Umbilical cord (tissue), 2 donors: ENCODE measurements at places on chromosomes 5 and 9. TPM values are rescaled to one million over a fixed set of nuclear protein-coding genes. Genes with fewer than 3 reads are reported as not detected.

DNA sequence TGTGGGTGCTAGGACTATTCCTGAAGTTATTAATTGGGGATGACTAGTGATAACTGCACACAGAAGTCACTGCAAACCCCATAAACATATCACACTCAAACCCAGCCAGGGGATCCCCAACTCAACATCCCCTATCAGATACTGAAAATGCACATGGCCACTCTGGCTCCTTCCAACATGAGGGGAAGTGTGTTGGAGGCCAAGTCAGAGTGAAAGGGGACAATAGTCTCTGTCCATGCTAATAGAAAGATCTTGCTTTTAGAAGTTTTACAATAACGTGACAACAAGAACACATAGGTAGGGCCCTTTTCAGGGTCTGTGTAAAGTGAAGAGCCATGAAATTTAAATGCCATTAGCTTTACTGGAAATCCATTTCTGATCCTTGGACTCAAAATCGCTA lies 98.8 kb upstream of the SEMA6A start:
- no peak for DNase-seq

Gene GBGT1
- total RNA-seq, result 18.3 TPM

Gene F2RL1
- 3.9 TPM for total RNA-seq

DNA sequence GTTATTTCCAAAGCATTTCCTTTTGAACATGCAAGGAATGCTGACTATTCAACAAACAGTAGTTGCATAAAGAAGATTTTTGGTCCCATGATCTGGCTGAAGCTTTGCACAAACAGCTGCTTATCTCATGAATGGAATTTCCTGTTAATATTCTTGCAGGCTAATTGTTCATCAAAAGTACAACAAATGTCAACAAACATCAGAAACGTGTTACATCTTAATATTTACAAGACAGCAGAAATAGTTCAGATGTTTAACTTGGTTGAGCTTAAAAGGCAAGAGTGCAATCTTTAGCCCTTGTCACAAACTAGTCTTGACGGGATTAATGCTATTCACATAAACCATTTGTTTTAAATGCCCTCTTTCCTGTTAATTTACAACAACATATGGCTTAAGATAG lies 47.9 kb upstream of the BASP1 start:
- peak; percentile 71 for DNase-seq

GRCh38 chr9:92350740-92351133 lies 25.0 kb downstream of the CENPP start:
- DNase-seq, result no peak

Gene CA9
- total RNA-seq, result 13.0 TPM

DNA sequence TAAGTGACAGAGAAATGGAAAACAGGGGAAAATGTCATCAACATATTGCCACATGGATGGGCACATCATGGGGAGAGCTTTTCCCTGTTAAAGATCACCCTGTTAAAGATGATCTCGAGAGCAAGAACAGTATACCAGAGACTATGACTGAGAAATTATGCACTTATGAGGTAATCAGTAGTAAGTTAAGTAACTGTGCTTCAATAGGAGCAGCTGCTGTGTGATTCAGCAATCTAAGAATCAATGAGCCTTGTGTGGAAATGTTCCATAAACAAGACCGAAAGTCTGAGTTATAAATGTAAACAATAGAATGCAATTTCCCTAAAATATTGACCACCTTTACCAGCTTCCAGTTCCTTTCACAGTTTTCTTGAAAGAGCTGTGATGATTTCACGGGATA lies 582.3 kb downstream of the CAAP1 start:
- no peak for DNase-seq

DNA sequence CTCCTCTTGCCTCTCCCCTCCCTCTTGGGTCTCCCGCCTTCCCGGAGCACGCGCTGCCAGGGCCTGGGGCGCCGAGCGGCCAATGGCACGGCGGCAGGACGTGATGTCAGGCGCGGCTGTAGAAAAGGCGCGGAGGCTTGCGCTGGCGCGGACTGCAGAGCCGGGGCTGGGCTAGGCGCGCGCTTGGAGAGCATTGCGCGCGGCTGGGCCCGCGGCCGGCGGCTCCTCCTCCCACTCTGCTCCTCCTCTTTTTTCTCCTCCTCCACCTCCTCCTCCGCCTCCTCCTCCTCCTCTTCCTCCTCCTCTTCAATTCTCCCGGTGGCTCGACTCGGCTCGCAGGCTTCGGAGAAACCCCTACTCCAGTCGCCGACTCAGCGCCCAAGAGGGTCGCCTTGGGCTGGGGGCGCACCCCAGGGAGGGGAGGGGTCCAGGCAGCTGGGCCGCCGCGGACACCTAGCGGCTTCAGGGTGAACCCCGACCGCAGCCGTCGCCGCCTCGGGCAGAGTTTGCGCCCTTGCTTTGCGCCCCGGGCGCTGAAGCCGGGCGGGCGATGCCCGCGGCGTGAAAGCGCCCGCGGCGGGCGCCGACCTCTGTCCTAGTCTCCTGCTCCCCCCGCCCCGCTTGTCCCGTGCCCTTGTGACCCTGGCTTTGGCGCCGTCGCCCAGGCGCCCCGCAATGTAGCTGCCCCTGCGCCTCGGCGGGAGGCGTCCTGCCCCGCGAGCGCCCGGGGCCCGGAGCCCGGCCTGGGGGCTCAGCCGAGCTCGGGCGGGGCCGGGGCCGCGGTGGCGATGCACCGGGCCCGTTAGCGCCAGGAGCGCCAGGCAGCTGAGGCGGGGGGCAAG lies at the start of gene LHX2:
LHX2 (plus strand) TSS at position 309 of the 842 bp plus-strand sequence. CDS start 581 bp downstream, outside the sequence.
- peak; percentile 86 for DNase-seq

Gene SLC36A3
- total RNA-seq, result 1.4 TPM

DNA sequence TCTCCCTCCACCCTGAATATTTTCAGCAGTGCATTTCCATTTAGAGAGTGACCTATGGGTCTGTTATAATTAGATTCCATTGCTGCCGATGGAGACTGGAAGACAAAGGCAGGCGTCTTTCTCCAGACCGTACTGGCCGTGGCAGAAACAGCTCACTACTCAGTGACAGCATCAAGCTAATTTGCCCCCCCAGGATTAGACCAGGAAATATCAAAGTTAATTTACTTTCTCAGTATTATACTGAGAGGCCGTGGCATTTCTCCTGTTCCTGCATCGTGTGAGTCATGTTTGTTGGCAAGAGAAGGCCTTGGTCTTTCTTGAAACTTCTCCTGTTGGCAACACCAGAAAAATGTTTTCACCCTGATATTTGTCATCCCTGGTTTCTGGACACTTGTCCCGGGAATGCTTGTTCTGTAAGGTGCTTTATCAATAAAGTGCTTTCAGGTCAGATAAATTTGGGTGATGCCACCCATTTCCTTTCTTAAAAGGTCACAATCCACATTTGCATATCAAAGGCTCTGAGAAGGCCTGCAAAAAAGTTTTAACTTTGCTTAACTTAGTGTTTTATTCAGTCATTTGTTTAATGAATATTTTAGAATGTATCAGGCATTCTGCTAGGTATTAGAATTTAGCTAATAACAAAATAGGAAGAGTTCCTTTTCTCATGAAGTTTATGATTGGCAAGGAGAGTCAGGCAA lies 28.4 kb downstream of the SV2C start:
- DNase-seq, result peak; percentile 14

GRCh38 chr5:29162297-29162696 lies 2031.2 kb upstream of the CDH6 start:
- DNase-seq, result no peak

DNA sequence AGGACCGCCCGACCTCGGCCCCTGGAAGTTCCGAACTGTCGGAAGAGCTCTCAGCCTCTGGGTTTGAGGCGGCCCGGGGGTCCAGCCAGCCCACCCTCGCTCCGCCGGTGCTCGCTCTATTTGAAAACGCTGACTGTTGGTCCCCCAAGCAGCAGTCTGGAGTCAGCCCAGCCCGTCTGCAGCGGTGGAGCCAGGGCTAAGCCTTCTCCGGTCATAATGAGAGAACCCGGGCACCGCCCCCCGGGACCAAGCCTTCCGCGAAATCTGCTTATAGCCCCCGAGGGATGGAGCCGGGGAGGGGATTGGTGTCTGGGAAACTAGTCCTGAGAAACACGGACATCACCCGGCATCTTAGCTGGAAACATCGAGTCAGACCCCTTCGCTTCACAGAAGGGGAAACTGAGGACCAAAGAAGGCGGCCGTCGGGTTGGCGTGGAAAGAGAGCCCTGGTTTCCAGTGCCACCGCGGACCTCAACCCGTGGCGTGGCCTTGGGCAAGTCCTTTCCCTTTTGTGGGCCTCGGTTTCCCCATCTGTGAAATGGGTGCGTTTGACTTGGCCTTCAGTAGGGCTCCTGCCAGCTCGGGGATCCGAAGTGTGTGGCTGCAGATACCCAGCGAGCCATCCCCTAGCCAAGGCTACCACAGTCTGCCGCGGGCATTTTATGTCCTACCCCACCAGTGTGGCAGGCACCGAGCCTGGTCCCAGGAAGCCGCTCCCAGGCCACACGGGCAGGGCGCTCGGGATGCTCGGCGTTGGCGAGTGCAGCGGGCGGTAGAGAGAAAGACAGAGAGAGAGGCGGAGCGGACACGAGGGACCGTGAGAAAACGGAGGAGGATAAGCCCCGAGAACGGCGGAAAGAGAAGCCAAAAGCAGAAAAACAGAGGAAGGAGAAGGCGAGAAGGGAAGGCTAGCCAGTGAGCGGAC lies 857 bp downstream of the ADAM19 start:
- peak; percentile 56 for DNase-seq

Gene PTPN3
- 2.9 TPM for total RNA-seq

GRCh38 chr9:35756275-35757225 lies 2.5 kb upstream of the MSMP start:
- peak; percentile 48 for DNase-seq

DNA sequence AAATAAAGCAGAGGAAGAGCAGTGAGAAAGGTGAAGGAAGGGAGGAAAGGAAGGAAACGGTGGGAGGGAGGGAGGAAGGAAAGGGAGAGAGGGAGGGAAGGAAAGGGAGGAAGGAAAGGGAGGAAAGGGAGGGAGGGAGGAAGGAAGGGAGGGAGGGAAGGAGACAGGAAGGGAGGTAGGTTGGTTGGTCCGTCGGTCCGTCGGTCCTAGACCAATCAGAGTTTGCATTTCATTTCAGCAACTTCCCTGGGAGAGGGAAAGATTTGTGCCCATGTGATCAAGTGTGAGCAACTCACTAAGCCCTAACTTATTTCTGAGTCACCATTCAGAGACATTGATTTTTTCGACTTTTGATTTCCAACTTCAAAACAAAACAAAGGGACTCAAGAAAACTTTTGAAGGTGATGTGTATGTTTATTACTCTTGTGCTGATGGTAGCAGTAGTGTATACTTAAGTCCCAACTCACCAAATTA lies 18.8 kb downstream of the NANS start:
- no peak for DNase-seq

- peak; percentile 70 for DNase-seq
Measured at GRCh38 chr5:35031276-35031675, 16.5 kb downstream of the AGXT2 start.

Gene CER1
- 3.9 TPM for total RNA-seq

Gene SH3PXD2B
- 30.6 TPM for total RNA-seq

DNA sequence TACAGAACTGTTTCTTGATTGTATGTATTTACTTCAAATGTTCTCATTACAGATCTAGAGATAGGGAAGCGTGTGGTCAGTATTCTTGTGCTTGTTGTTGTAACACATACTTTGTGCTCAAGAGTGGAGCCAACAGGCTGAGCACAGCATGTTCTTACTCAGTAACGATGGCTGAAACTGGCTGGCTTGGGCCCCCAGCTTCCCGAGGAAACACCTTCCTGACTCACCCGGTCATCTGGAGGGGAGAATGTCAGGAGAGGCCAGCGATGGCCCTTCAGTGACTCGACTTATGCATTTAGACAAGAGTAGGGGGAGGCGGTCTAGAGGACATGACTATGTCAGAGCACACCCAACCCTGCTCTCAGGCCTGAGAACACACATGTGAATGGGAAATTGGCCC lies 25.6 kb downstream of the ZNF474 start:
- DNase-seq, result no peak

DNA sequence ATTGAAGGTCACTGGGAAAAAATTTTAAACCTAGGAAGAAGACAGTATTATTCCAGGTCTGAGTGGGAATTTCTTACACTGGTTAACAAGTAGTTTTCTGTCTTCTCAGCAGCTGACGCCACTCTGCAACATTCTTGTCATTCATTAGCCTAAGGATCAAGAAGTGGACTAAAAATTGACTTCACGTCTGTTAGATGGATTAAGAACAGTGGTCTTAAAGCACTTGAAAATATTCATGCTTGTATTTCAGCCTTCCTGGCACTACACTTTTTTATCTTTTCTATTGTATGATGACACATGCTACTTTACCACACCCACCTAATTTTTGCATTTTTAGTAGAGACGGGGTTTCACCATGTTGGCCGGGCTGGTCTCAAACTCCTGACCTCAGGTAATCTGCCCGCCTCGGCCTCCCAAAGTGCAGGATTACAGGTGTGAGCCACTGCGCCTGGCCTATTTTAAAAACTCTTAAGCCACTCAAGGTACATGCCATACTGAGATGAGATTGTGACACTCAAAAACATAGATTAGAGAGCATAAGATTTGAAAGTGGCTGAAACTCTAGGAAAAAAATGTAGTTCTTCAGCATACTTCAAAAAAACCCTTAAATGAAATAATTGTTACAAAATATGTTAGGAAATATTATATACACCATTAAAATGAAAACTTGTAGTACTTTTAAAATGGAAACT lies 8.4 kb downstream of the MATR3 start:
- no peak for DNase-seq

DNA sequence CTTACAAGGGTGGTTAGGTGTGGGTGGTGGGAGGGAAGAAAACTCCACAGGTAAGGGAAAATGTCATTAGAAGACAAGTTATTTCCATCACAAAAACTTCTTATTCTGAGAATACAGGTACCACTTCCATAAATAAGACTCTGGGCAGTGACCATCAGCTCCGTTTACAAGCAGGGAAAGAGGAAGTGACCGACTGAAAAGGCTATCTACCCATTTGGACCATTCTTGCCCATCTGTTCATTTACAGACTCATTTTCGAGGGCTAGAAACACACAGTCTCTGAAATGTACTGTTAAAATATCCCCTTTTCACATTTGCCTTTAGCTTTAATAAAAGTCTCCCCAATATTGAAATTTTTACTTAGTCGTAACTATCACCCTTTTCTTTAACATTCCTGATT lies 79.5 kb downstream of the TTC39B start:
- no peak for DNase-seq

- no peak for DNase-seq
Measured at GRCh38 chr9:16136451-16136850, 583.6 kb downstream of the CCDC171 start.

- DNase-seq, result peak; percentile 52
Measured at GRCh38 chr9:34403554-34404380, 27.1 kb upstream of the MYORG start.

DNA sequence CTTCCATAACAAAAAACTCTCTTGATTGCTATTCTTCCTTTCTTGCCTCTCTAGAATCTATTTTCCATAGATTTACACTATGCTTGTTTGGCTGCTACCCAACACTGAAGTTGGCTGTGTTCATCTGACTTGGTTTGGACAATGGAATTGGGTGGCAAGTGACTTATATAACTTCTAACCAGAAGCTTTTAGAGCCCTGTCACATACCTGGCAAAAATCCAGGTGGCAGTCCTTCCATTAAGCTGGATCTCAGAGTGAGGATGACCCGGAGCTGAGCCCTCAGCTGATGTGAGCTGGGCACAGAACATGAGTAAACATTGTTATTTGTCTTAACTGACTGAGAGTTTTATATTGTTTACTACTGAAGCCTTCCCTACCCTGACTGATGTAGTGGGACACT lies 225.7 kb downstream of the TLR4 start:
- DNase-seq, result no peak

Gene PHF24
- 1.9 TPM for total RNA-seq
